ENCODE measurements at places on chromosomes 12 and 14. TPM values are rescaled to one million over a fixed set of nuclear protein-coding genes. Genes with fewer than 3 reads are reported as not detected.

GRCh38 chr14:64515053-64515452 is 10.5 kb downstream of the ZBTB1 start:
- DNase-seq: no peak

GRCh38 chr12:47449797-47450196 is 256.0 kb downstream of the RPAP3 start:
- DNase-seq: no peak

GRCh38 chr12:76942267-76942666 is 63.4 kb upstream of the CSRP2 start:
- no peak for DNase-seq

DNA sequence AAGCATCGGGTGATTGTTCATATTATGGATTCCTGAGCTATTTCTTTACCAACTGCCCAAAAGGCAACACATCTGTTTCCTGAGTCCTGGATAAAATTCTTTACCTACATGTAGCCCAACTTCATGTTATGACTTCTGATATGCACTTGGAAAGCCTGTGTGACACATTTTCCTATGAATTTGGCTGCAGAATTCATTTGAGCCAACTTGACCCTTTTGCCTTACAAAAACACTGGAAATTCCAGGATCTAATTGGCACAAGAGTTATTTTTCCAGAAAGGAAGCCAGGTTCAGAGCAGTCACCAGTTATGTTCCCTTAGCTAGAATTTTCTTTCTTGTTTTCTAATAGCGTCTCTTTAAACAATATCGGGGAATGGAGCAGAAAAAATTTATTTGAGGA is 202.5 kb upstream of the LRIG3 start:
- DNase-seq: no peak

GRCh38 chr12:106766393-106766826 is 8.1 kb upstream of the RIC8B start:
- DNase-seq: no peak

GRCh38 chr12:49109641-49110463 is 795 bp downstream of the LMBR1L start:
- no peak for DNase-seq

DNA sequence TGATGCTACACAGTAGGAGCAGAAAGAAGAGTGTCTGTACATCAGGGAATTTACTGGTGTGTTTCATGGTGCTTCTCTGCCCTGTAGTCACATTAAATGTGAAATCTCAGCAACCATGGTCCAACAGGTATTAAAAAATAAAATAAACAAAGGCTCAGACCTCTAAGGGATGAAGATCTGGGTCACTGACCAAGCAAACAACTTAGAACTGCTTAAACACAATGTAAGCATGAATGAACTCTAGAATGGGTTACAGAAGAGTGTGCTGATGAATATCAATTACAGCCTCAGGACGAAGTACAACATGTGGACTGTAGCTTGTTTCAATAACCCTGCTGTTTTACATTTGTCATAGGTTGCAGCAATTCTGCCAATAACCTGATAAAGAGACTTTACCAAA is 47.4 kb downstream of the SLC35F4 start:
- no peak for DNase-seq

DNA sequence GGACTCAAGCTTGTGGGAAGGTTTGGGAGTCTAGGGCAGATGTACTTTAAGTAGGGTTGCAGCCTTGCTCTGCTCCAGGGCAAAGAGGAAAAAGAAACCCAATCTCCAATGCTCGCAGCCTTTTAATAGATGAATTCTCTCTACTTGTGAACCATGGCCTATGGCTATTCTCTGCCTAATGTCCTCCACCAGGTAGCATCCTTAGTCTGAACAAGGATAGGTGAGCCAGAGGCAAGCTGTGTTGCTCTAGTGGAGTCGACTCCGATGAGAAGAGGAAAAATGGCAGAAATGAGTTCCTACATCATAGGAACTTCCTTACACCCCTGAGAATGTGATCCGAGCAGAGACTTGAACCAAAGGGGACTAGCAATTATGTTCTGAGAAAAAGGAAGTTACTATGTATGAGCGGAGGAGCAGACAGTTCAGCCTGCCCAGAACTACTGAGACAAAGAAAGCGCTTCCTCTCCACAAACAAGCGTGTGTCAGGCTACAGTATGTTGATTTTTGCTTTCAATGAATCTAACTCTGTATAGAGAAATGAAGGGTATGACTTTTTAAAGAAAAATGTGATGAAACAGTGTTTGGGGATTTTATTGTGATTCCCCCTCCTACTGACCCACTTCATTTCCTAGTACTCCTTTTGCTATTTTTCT is 153.6 kb upstream of the ARID2 start:
- DNase-seq: no peak

- no peak for DNase-seq
These were observed 4.4 kb upstream of the NID2 start for GRCh38 chr14:52073251-52073650.

GRCh38 chr12:103805655-103806360 is 35.2 kb downstream of the NT5DC3 start:
- DNase-seq: no peak

- no peak for DNase-seq
These were observed 52.7 kb downstream of the SPPL3 start for GRCh38 chr12:120851444-120851843.

DNA sequence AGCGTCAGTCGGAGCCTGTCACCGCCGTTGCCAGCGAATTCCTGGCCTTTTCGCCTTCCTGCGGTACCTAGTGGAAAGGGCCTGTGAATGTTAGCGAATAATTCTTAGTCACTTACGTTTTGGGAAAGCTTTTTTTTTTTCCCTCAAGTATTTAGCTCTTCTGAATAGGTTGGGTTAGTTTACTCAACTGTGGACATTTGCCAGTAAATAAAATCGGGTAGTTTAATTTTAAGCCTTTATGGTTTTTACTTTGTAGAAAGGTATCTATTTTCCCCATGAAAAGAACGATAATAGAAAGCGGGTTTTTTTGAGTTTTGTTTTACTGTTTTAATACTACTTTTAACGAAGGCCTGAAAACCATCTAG is 1.7 kb downstream of the YY1 start:
- DNase-seq: no peak

- no peak for DNase-seq
These were observed 99.2 kb downstream of the PPM1A start for GRCh38 chr14:60348211-60348610.

DNA sequence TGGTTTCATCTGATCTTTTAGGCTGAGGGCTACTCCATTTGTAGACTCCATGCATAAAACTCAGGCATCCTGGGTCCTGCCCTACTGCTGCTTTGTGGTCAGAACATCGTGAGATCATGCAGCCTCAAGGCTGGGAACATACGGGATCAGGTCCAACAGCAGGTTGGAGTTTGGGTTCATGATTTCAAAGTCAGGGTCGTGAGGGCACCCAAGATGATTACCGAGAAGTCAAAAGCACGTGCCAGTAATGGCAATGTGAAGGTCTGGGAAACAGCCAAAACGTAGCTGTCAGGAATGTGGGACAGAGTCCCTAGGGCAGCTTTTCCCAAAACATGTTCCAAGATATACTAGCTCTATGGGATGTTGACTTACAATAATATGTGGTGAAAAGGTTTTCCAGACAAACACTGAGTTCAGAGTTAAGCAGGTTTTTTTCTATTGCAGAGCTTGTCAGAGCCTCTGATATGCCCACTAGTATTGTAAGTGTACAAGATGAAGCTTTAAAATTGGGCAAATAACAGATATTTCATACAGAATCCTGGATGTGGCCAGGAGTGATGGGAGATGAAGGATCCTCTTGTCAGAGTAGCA is 130.3 kb upstream of the DNM1L start:
- DNase-seq: no peak

DNA sequence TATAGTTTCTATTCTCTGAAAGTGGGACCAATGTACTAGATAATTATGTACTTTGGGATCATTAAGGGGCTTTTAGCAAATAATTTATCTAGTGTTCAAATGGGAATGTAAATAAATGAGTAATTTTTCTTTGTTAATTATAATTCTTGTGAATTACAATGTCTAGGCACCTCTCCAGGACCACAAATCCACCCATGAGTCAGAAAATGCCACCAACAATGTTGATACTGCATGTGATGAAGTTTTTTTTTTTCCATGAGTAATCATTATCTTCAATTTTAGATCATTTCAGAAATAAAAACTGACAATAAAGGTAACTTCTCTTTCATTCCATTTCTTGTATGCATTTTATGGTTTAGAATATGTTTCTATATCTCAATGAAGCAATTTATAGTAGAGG is 470.3 kb downstream of the VRK1 start:
- no peak for DNase-seq

- no peak for DNase-seq
These were observed 42.3 kb downstream of the FZD10 start for GRCh38 chr12:130204541-130204953.

DNA sequence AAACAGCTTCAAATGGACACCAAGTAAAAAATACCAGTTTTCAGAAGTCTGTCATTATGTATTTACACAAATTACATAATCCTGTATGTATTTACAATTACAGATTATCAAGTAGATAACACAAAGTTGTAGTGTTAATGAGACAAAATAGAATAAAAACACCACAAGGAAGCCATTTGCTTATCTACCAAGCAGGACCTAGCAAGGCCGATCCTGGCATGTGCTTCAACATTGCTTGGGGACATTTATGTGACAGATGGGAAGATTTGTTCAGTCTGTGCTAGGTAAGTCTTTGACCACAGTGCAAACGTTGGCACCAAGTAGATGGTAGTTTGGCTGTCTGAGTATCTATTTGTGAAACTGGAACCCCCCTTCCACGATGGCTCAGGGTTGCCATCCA is 35.8 kb downstream of the BCAT1 start:
- DNase-seq: no peak

DNA sequence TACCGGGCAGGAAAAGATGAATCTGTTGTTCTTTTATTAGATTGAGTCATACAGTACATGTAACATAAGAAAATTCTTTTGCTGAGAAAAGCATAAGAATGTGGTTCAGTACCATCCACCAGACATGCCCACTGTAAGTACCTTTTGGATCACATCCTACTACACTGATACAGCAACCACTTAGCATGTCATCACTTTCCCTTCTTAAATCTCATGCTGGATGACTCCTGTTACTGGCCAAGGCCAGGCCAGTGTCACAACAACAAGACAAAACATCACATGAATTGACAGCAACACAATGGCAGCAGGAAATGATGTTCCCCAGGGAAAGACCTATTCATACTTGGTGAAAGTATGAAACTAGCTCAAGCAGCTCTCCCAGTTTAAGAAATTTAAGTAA is 46.4 kb downstream of the STXBP6 start:
- no peak for DNase-seq

GRCh38 chr12:87728931-87729593 is 300.1 kb downstream of the C12orf50 start:
- no peak for DNase-seq

DNA sequence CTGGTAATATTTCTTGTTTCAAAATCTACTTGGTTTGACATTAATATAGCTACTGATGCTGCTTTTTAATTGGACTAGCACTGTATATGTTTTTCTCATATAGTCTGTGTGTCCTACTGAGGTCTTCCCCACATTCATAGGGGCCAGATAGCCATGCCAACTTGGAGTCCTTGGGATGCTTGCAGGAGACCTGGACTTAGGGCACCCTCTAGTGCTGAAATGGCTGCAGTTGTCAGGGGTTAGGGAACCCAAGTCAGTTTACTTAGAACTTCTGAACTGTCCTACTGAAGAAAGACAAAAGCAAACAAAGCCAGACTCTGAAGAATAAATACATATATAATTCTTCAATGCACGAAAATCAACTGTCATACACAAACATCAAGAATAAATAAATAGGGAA is 279.9 kb upstream of the SYT1 start:
- no peak for DNase-seq

GRCh38 chr12:121784460-121784859 is 9.0 kb downstream of the RHOF start:
- no peak for DNase-seq

- DNase-seq: no peak
These were observed 10.5 kb upstream of the TMED2 start for GRCh38 chr12:123573870-123574269.

DNA sequence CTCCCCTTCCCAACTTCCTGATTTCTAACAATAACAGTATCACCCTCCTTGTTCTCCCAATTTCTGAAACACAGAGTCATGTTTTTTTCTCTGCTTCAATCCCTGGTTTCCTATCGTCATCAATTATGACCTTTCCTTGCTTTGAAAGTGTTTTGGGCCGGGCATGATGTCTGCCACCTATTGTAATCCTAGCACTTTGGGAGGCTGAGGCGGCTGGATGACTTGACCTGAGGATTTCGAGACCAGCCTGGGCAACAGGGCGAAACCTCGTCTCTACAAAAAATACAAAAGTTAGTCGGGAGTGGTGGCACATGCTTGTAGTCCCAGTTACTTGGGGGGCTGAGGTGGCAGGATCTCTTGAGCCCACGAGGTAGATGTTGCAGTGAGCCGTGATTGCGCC is 12.6 kb upstream of the GPR162 start:
- DNase-seq: no peak

DNA sequence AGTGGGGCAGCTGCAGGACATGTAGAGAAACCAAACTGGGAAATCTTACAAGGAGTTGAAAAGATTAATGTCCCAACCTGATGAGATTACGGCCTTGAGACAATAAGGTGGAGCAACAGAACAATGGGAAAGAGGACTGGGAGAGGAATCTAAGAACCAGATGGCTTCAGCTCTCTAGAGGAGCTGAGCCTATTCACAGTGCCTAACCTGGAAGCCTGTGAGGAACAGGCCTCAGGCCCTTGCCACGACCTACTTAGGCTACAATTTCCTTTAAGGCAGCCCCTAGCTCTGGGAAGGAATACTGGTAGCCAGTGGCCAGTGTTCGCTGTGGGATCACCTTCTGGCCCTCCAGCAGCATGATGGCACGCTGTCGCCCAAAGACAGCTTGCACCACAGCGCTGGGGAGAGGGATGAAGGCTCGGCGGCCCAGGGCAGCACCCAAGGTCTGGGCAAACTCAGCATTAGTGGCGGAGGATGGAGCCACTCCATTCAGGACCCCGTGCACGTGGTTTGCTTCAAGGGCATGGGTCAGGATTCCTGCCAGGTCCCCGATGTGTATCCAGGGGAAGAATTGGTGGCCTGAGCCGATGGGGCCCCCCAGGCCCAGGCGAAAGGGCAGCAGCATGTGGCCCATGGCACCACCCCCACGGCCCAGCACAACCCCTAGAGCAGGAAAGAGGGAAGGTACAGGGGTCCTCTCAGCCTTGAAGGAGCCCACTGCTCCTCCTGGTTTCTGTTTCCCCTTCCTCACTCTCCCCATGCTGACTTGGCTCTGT is 2.6 kb downstream of the SDR39U1 start:
- no peak for DNase-seq

GRCh38 chr12:104049903-104050356 is at the start of gene GLT8D2:
Gene GLT8D2 (minus strand): TSS chr12:104050187. CDS start chr12:104019648, 30,539 bp downstream.
- peak; percentile 72 for DNase-seq

The RAD9B gene
- not detected for total RNA-seq

The SLC22A17 gene
- total RNA-seq: 67.6 TPM

The KLRC2 gene
- total RNA-seq: 0.89 TPM

The DIO3 gene
- 0.89 TPM for total RNA-seq

The MARS1 gene
- total RNA-seq: 94.8 TPM

The PARP11 gene
- total RNA-seq: 5.8 TPM

The A2M gene
- 84.4 TPM for total RNA-seq

The ZBTB39 gene
- 6.6 TPM for total RNA-seq

The GPR135 gene
- total RNA-seq: 3.0 TPM

The B4GALNT3 gene
- total RNA-seq: 30.7 TPM

The DLK1 gene
- not detected for total RNA-seq

The KRT81 gene
- total RNA-seq: 19.2 TPM

The RTN1 gene
- total RNA-seq: 3.9 TPM

The P2RX7 gene
- total RNA-seq: 14.0 TPM

The C12orf56 gene
- 2.4 TPM for total RNA-seq

Data from suprapubic skin (tissue), 4 donors.